ENCODE measurements at places on chromosomes 3 and 15. TPM values are rescaled to one million over a fixed set of nuclear protein-coding genes. Genes with fewer than 3 reads are reported as not detected.

DNA sequence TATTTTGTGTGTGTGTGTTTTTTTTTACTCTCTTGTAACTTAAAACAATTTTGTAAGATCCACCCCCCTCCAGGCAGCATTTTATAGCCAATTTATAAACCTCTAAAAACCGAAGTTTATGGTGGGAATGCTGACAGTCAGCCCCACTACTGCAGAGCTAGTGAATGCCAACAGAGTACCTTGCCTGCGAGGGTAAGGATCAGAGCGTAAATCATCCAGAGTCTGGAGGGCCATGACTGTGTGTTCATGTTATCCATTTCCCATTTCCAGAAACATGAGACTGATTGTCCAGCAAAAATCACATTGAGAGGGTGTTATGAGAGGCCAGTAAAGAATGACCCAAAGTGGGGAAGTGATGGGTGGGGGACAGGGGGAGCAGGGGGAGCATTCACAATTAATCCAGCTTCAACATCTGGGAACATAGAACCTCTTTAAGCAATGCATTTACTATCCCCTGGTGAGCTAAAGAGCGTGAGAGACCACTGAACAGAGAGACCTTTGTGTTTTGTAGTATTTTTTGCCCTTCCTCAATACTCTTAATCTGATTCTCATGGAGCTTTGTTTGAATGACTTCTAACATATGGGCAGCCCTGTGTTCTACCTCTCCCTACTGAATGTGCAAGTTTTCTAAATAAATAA is 464.5 kb downstream of the RBMS3 start:
- peaks cover 8% of the 10 kb centered on the region for H3K4me1 ChIP-seq
- no peaks in the 10 kb centered on the region for H3K27me3 ChIP-seq
- no peak overlapping the region for H3K27ac ChIP-seq
- no peaks in the 10 kb centered on the region for H3K36me3 ChIP-seq

Gene LSAMP
- 24.6 TPM for total RNA-seq

GRCh38 chr3:139338405-139338804 is 5.4 kb upstream of the MRPS22 start:
- H3K27ac ChIP-seq: no peak overlapping the region
- H3K4me1 ChIP-seq: no peaks in the 10 kb centered on the region
- no peaks in the 10 kb centered on the region for H3K36me3 ChIP-seq
- no peak for DNase-seq
- H3K27me3 ChIP-seq: no peaks in the 10 kb centered on the region
- no peak overlapping the region for H3K4me3 ChIP-seq

DNA sequence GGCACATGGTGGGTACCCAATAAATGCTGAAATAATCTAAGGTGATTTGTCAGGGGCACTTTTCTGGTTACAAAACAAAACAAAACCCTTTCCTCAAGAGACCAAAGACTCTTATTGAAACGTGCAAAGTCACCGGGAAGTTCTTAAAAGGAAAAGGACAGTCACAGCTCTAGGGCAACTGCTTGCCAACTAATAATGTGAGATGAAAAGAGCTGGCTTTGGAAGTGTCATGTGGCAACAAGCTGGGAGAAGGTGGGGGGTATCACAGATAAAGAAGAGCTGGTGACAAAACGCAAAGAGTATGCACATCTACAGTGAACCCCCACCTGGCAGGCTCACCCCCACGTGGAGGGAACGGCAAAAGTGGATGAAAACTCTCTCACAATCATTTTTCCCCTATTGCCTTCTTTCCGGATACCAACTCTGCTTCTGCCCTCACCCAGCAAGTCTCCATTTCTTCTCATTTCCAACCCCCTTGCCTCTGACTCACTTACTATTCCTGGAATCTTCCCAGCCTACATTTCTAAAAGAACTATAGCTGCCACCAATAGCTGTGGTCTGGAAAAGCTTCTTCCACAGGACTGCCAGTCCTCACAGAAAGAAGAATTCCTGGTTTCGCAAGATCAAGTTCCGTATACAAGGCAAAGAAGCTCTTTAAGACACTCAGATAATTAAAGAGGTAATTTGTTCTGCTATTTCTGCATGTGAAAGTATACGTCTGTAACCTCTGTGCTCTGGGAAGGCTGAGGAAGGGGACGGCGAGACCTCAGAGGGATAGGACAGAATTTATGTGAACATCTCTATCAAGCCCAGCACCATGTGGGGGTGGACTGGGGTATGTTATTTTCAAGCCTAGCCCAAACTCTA is 21.8 kb upstream of the ANPEP start:
- peaks cover 36% of the 10 kb centered on the region for H3K36me3 ChIP-seq
- H3K27me3 ChIP-seq: no peaks in the 10 kb centered on the region
- no peak for DNase-seq
- H3K4me1 ChIP-seq: peaks cover 26% of the 10 kb centered on the region
- H3K4me3 ChIP-seq: no peak overlapping the region

DNA sequence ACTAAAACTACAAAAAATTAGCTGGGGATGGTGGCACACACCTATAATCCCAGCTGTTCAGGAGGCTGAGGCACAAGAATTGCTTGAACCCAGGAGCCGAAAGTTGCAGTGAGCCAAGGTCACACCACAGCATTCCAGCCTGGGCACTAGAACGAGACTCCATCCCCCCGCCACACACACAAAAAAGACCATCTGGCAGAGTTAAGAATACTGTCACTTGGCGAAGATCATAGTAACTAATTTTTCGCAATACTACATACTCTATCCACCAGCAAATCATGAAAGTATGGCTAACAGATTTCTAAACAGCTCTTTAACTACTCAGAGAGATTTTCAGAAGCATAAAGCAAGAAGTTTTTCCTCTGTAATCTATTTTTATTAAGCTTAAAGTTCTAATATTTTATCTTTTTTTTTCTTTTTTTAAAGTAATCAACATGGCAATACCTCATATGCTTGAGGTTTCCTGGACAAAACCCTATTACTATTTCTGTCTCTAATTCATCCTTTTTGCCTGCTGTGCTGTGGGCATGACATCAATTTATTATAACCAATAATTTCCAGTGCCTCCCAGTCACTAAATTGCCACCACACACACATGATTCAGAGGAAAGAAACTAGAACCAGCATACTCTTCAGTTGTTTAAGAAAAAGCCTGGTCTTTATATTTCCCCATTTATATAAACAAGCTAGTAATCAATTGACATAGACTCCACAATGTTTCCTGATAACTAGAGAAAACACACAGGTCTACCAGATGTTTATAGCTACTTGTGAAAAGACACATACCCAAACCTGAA is 46.9 kb downstream of the CHSY1 start:
- no peak overlapping the region for H3K4me3 ChIP-seq
- H3K27ac ChIP-seq: no peak overlapping the region
- H3K36me3 ChIP-seq: no peaks in the 10 kb centered on the region
- peaks cover 81% of the 10 kb centered on the region for H3K4me1 ChIP-seq
- no peak for DNase-seq

DNA sequence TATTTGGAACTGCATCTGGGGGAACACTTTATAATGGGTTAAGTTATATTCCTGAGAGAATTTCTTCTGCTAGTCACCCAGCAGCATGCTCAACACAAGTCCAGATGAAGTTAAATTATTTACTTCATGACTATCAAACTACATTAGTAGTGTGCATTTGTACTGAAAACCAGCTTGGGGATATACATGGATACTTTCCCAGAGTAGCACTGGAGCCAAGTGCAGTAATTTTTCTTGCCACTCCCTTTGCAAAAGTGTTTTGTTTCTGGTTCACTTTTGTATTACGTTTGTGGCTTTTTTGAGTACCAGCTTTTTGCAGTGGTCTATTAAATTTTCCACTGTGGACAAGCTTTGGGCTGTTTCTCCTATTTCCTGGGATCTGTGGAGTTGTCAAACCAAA is 243.0 kb downstream of the AGBL1 start:
- H3K36me3 ChIP-seq: no peaks in the 10 kb centered on the region
- H3K27me3 ChIP-seq: no peaks in the 10 kb centered on the region
- no peak overlapping the region for H3K4me3 ChIP-seq
- no peak overlapping the region for H3K27ac ChIP-seq
- H3K4me1 ChIP-seq: no peaks in the 10 kb centered on the region

- no peaks in the 10 kb centered on the region for H3K36me3 ChIP-seq
- H3K4me1 ChIP-seq: peaks cover 23% of the 10 kb centered on the region
- DNase-seq: no peak
- H3K27ac ChIP-seq: peak overlapping the region; percentile 58
Observed at GRCh38 chr3:138440596-138440995, 6.2 kb downstream of the ESYT3 start.

- DNase-seq: no peak
- no peak overlapping the region for H3K27ac ChIP-seq
- H3K4me3 ChIP-seq: no peak overlapping the region
- H3K36me3 ChIP-seq: no peaks in the 10 kb centered on the region
- peaks cover 3% of the 10 kb centered on the region for H3K4me1 ChIP-seq
- no peaks in the 10 kb centered on the region for H3K27me3 ChIP-seq
Observed at GRCh38 chr3:81249540-81250029, 511.9 kb downstream of the GBE1 start.

- H3K4me3 ChIP-seq: no peak overlapping the region
- no peaks in the 10 kb centered on the region for H3K27me3 ChIP-seq
- H3K36me3 ChIP-seq: peaks cover 6% of the 10 kb centered on the region
- no peak overlapping the region for H3K27ac ChIP-seq
Observed at GRCh38 chr3:185527364-185527763, 25.0 kb downstream of the LIPH start.

Gene CRYGS
- 3.8 TPM for total RNA-seq

DNA sequence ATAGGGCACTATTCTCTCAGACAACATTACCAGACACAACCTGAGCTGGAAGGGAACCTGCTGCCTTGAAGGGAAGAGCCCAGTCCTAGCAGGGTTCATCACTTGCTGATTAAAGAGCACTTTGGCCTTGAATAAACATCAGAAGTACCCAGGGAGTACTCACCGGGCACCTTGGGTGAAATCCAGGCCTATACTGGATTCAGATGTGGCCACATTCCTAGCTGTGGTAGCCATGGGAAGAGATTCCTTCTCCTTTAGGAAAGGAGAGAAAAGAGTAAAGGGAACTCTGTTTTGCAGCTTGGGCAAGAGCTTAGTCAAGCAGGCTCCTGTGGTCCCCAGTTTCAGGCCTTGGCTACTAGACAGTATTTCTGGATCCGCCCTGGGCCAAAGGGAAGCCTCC is 195.0 kb downstream of the SPATA16 start:
- H3K36me3 ChIP-seq: no peaks in the 10 kb centered on the region
- no peaks in the 10 kb centered on the region for H3K27me3 ChIP-seq
- no peak for DNase-seq
- H3K4me3 ChIP-seq: no peak overlapping the region
- no peaks in the 10 kb centered on the region for H3K4me1 ChIP-seq

GRCh38 chr3:24119321-24119751 is 174.2 kb downstream of the NR1D2 start:
- H3K4me1 ChIP-seq: peaks cover 14% of the 10 kb centered on the region
- H3K36me3 ChIP-seq: no peaks in the 10 kb centered on the region
